HepG2 (cell line): ENCODE measurements at places on chromosomes 1 and 21. TPM values are rescaled to one million over a fixed set of nuclear protein-coding genes. Genes with fewer than 3 reads are reported as not detected.

DNA sequence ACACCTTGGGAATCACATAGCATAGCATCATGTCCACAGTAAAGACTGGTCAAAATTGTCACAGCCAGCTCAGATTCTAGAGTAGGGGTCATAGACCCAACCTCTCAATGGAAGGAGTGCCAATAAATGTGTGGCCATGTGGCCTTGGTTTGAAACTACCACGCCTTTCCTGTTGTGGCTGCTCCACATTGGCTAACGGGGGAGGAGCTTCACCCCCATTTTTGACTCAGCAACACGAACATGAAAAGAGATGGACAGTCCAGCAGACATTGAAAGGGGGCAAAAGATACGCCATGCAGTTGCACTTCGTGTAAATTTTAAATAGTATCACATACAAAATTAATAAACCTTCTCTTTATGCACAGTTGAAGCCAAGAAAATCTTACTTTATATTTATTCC is 78.4 kb upstream of the HIVEP3 start:
- no peak for DNase-seq

- no peak for DNase-seq
These were observed 71.4 kb downstream of the RGL1 start for GRCh38 chr1:183876309-183876708.

GRCh38 chr1:36522461-36523229 is 39.9 kb upstream of the CSF3R start:
- no peak for DNase-seq

Gene FAM177B
- polyA plus RNA-seq, result 0.05 and 0.20 TPM in 2 replicates

Gene TMEM269
- polyA plus RNA-seq, result 0.14 and 0.21 TPM in 2 replicates
